T-helper 9 cell (primary cell): ENCODE measurements at places on chromosomes 5 and 9.

DNA sequence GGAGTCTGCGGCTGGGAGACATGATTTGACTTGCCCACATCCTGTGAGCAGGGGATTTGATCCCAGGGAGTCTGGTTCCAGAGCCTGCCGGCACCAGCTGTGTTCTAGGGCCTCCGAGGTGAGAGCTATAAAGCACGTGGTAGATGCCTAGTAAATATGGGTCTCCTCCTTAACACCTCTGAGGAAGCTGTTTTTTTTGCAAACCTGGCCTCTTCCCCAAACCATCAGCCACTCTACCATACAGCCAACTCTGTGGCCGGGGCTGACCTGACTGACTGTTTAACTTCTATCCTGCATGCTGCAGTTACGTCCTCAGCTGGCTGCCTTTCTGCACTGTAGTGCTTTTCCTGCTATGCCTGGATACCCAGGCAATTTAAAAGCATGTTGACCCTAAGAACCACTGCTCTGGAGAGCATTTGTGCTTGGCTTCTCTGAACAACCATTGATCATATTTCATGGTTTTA is 220.5 kb downstream of the SLIT3 start:
- no peak for DNase-seq

DNA sequence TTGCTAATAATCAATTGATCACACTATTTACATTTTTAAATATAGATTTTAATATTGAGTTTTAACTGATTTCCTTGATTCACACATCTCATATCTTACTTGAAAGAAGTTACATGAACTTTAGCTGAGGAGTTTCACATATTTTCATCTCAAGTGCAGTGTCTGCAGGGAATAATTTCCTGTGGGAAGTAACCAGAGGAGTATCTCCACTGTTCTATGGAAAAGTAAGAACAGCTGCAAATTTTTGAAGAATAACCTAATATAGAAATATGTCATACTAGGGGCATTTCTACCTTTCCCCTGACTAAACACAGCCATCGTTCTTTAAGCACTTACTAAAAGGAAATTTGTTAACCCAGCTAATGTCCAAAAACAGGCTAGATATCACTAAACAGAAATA is 546.4 kb downstream of the EFNA5 start:
- no peak for DNase-seq

GRCh38 chr5:167050568-167051401 is 1240.7 kb upstream of the WWC1 start:
- no peak for DNase-seq

- no peak for DNase-seq
These were observed 1405.3 kb upstream of the NUDT12 start for GRCh38 chr5:104967806-104968410.

- DNase-seq = no peak
These were observed 12.4 kb downstream of the MORN5 start for GRCh38 chr9:122172131-122172530.

GRCh38 chr5:10466446-10467073 is 24.9 kb downstream of the ROPN1L start:
- no peak for DNase-seq

- no peak for DNase-seq
These were observed 126.8 kb downstream of the TMEM174 start for GRCh38 chr5:73299665-73300336.

DNA sequence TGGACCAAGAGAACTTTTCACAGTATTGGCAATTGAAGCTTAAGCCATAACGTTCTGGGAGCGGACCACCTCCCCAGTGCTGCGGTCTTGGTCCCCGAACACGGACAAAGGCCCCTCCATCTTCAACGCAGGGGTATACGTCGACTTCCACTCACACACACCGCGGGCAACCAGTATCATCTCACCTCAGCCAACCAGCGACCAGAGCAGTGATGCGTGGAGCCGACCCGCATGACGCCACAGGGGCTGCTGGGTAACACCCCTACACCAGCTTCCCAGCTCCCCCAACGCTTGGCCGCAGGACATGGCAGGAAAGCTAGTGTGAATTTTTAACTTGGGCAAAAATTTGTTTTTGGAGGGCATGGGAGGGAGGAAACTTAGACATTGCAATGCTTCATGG is 77.3 kb upstream of the PLCXD3 start:
- no peak for DNase-seq

GRCh38 chr9:87322840-87323635 is 174.6 kb upstream of the DAPK1 start:
- DNase-seq = no peak

GRCh38 chr5:91164424-91164823 is 218.7 kb downstream of the ARRDC3 start:
- no peak for DNase-seq

- DNase-seq = no peak
These were observed 83.3 kb downstream of the GLDC start for GRCh38 chr9:6562201-6562600.

GRCh38 chr9:80233906-80234305 is 662.1 kb downstream of the TLE4 start:
- DNase-seq = no peak

DNA sequence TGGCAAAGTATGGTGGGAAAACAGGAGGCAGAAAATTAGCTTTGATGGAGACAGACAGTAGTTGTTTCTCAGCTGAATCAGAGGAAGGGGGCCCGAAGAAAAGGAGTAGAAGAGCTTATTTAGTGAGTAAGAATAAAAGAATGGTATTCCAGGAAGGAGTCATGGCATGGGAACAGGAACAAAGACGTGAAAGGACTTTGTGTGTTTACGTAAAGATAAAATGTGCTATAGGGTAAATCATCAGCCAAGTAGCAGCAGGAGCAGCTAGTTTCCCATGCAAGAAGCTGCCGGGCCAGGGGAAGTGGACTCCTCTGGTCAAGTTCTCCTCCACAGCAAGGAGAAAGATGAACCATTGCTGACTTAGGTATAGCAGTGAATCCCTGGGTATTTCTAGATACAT is 454.5 kb downstream of the HINT1 start:
- DNase-seq = no peak

GRCh38 chr9:2489838-2490314 is 131.7 kb upstream of the VLDLR start:
- DNase-seq = no peak

- DNase-seq = no peak
These were observed 72.4 kb downstream of the PDZD2 start for GRCh38 chr5:31711363-31711762.

- DNase-seq = no peak
These were observed 471.3 kb downstream of the MTRR start for GRCh38 chr5:8340261-8340660.

- DNase-seq = no peak
These were observed 148.1 kb downstream of the EBF1 start for GRCh38 chr5:158951436-158952247.

DNA sequence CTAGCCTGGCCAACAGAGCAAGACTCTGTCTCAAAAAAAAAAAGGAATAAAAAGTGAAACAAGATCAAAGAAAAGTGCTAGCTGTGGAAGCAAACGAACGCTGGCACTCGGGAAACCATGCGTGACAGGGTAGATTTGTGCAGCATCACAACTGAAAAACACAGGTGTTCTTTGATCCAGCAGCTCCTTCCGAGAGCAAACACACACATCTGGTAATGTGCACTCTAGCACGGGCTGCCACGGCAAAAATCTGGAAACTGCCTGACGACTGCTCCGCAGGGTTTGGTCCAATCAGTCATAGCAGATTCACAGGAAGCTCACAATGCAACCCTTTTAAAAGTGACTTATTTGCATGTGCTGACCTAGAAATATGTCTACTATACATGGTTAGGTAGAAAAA is 80.0 kb downstream of the SYK start:
- no peak for DNase-seq

GRCh38 chr5:169225830-169226356 is 75.0 kb downstream of the SLIT3 start:
- no peak for DNase-seq

GRCh38 chr9:123164285-123164684 is 104.1 kb downstream of the STRBP start:
- no peak for DNase-seq

GRCh38 chr5:80215523-80215922 is 40.3 kb downstream of the SERINC5 start:
- DNase-seq = no peak

DNA sequence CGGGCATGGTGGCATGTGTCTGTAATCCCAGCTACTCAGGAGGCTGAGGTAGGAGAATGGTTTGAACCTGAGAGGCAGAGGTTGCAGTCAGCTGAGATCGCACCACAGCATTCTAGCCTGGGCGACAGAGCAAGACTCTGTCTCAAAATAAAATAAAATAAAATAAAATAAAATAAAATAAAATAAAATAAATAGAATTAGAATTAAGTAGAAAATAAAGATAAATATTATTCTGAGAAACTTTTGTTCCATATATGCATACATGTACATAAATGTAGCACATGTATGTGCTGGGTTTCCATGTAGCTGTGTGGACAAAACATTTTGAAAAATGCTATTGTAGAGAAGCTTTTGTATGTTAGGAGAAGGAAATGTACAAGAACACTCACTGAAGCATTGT is 129.4 kb upstream of the VLDLR start:
- DNase-seq = no peak

- no peak for DNase-seq
These were observed 1231.1 kb upstream of the NUDT12 start for GRCh38 chr5:104793755-104794080.

DNA sequence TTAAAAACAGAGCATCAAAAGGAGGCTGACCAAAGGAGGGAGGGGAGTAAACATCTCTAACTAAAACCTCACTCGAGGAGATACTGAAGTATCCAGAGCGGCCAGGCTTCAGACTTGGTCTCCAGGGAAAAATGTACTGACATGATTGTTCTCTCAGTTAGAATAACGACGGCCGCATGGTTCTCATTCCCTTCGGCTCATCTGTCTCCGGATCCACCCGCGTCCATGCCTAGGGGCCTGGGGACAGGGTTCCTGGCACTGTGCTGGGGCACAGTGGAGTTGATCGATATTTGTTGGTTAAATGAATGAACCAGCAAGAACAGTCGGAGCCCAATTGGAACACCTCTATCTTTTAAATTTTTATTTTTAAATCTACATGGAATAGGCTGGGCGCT is 167.1 kb upstream of the PHYKPL start:
- DNase-seq = no peak

DNA sequence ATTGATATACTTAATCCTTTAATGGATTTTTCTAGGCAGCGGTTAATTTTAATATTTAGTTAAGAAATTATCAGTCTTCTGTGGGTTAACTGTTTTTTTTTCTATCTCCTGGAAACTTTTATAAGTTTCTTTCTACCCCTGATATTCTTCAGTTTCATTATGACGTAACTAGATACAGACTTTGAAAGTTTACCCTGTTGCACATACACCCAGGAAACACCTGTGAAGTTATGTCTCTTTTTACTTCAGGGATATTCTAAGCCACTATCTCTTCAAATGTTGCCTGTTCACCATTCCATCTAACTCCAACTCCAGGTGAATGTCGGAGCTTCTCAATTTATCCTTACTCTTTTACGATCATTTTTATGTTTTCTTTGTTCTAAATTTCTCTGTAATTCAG is 329.0 kb downstream of the ICE1 start:
- no peak for DNase-seq

DNA sequence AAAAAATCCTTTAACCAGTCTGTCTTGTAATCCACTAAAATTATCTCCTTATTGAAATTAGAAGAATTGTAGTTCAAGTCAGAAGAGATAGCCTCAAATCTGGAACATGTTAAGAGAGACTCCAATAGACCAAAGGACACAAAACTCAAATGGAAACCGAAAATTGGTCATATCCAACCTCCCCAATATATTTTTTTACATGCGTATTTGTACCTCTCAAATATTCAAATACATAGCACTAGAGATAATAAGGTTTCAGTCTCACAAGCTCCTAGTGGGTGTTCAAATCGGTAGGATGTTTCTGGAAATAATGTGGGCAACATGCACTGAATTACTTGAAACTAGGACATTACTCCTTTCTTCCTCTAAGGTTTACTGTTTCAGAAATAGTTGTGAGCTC is 33.5 kb downstream of the EPB41L4A start:
- DNase-seq = no peak

- DNase-seq = no peak
These were observed 40.4 kb upstream of the TBC1D2 start for GRCh38 chr9:98295824-98296223.

GRCh38 chr5:126044931-126045565 is 378.2 kb upstream of the GRAMD2B start:
- no peak for DNase-seq

DNA sequence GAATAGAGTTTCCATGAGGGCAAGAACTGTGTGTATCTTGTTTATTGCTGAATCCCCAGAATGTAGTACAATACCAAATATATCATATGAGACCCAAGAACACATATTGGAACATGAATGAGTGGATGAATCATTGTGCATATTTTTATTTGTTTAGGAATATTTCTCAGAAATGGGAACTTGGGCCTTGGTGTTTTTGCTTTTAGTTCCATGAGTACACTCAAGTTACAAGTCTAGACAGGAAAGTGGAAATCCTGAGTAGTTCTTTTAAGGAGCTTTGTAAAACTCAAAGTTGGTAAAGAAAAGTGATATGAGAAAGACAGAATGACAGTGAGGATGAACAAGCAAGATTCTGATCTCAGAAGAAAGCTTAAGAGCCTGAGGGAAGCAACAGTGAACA is 647.0 kb downstream of the EFNA5 start:
- DNase-seq = no peak

GRCh38 chr5:72691751-72692150 is 124.7 kb upstream of the TNPO1 start:
- DNase-seq = no peak

DNA sequence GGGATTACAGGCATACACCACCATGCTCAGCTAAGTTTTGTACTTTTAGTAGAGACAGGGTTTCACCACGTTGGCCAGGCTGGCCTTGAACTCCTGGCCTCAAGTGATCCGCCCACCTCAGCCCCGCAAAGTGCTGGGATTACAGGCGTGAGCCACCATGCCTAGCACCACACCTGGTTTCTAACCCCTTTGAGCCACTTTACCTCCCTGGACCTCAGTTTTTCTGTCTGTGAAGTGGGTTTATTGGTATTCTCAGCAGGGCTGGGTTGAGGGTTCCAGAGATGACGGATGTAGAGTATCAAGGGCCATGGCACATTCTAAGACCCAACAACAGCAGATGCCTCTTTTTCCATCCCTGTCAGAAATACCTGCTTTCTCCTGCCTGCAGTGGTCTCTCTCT is 38.6 kb downstream of the AMBP start:
- DNase-seq = no peak

DNA sequence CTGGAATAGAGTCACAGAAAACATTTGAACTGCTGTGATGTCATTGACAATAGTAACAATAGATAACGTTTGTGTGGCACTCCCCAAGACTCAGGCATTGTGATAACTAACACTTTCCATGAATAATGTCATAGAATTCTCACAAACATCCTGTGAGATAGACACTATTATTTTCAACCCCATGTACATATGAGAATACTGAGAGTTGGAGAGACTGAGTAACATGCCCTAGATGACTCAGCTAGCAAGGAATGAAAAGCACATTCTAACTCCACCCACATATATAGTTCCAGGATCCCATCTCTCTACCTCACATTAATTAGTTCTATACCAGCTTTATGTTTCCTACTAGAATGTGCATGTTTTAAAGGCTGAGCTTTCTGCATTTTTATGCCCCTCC is 71.4 kb downstream of the ASTN2 start:
- DNase-seq = no peak
